ENCODE measurements at places on chromosomes 12 and 14.

DNA sequence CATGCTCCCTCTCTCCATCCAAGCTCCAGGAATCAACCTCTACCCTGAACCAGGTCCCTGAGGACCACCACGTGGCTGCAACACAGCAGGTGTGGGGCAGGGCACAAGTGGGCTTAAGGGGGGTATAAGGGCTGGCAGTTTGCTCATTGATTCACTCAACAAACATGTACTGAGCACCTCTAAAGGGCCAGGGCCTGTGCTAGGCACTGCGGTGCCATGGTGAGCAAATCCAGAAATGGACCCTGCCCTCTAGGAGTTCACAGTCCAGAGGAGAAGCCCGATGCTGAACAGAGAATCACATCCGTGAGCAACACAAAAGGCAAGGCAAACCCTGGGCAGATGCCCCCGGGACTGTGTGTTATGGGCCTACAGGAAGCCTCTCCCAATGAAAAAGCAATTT is 6.5 kb upstream of the AQP2 start:
- DNase-seq, result no peak

DNA sequence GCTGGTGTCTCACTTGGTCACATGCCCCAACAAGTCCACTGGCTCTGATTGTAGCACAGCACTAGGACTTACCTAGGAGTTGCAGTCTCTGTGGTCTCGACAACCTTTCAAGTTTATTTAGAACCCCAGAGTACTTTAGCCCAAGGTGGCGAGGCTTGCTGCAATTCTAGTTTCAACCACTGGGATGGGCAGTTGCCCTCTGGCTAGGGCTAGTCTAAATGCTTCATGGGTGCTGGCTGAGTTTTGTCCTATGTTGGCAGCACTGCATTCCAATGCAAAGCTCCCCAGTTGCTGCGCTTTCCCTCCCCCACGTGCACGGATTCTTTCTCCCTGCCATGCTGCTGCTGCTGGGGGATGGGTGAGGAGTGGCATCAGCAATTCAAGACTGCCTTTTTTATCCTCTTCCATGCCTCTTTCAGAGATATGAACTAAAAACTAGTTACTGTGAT is 207.9 kb downstream of the SYNE2 start:
- no peak for DNase-seq

GRCh38 chr12:32889011-32889760 is 7.4 kb downstream of the PKP2 start:
- DNase-seq, result no peak

DNA sequence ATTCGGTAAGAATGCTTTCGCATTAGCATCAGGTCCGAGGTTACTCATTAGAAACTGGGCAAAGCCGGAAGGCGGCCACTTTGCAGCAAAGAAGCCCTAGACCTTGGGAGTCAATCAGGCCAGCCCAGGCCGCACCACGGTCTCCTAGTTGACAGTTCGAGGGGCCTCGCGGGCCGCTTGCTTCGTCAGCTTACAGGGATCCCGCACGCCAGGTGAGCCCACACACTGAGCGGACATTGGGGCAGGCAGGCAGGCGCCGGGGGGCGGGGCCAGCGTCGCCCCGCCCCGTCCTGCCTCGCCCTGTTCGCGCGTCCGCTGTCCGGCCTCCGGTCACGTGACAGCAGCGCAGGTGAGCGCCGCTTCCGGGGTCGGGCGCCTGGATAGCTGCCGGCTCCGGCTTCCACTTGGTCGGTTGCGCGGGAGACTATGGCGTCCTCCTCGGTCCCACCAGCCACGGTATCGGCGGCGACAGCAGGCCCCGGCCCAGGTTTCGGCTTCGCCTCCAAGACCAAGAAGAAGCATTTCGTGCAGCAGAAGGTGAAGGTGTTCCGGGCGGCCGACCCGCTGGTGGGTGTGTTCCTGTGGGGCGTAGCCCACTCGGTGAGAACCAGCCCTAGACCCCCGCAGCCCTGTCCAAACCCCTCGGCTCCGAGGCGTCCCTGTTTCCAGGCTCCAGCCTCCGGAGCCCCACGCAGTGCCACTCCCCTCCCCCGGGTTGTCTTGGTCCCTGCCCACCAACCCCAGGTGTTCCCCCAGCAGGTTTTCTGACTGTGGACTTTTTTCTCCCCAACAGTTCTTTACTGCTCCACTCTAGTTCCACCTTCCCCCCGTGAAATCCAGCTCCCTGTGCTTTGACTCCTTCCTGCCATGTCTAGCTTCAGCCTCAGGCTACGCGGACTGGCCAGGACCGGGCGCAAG is at the start of gene PIP4K2C:
TSS of gene PIP4K2C (plus strand) at position 329 of the 918 bp plus-strand sequence. CDS start at position 427, 98 bp downstream.
- DNase-seq, result peak; percentile 50

DNA sequence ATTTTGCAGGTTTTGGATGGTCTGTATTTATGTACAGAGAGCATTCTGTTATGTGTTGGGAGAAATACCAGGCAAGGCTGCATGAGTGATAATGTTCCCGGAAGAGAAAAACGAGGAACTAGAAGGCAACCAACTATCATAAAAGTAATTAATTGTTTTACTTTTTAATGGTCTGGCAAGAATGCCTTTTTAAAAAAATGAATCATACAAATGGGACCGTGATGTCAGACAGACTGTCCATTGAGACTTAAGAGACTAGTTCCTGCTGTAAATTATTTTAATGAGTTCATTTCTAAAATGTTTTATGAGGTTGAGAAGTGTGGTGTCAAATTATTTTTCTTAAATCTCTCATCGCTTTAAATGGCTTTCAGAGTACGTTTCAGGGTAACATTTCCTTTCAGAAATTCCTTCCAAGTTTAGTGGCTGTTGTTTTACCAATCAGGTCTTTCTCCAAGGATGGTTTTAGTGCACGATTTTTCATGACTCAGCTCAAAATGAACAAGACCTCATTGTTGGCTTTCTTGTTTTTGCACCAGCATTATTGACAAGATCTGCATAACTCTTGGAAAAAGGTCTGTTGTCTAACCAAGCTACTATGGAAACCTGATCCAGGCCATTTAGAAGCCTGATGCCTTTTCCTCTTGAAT is 86.1 kb upstream of the ARHGAP5 start:
- no peak for DNase-seq

DNA sequence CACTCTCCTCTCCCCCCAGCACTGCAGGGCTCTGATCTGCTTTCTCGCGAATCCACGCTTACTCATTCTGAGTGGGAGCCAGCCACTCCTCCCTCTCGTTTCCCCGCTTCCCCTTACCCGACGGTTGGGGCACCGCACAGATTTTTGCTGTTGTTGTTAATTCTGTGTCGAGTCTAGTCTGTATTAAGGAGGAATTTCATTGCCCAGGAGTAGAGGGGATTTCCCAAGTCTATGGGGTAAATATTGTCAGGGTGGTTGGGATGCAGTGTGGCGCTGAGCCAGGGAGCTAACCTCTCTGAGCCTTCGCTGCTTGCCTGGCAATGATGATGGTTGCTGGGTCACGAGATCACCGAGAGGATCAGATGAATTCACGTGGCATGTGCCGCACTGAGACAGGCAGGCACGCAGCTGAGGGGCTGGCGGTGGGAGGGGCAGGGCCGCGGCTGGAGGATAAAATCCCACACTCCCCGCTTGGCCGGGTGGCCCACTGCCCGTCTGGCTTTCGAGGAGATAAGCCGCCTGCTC is 18.5 kb downstream of the NCOR2 start:
- peak; percentile 46 for DNase-seq

DNA sequence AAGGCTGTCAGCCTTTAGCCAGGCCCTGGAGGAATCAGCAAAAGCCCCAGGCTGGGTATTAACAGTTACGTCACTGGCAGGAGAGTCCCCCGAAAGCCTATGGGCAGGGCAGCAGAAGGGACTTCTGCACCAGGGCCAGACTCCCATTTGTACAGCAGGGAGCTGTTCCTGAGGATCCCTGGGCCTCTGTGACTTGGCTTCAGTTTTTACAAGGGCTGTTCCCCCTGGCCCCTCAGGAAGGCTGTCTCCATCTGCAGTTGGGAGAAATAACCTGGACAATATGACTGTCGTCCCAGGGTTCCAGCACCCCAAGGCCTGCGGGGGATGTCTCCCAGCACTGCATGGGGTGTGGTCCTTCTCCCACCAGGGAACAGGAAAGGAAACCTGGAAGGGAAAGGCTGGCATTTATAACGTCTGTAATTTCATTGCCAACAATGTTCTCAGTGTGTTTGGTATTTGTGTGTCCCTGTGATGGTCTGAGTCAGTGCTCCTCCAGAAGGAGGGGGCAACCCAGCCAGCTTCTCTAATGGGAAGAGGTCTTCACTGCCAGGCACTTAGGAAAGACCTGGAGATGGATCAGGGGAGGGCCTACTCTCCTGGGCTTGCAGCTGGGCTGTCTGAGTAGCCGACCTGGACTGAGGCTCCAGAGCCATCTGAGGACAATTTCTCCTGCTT is 42.4 kb downstream of the ERH start:
- DNase-seq, result no peak

DNA sequence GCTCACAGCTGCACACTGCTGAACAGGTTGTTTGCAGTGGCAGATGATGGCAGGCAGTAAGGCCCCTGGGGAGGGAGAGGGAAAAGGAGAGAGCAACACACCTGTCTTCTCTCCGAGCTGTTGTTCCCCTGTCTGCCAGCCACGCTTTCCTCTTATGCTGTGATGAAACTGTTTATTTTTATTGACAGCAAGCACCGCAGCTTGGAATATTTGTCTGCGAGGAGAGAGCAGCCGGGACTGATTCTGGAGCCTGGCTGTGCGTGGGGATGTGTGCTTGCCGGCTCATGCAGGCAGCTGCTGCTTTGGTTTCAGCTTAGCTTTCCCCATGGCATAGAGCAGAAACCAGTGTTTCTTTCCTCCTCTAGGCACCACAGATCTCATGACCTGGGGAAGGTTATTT is 58.7 kb upstream of the KCNA5 start:
- no peak for DNase-seq

DNA sequence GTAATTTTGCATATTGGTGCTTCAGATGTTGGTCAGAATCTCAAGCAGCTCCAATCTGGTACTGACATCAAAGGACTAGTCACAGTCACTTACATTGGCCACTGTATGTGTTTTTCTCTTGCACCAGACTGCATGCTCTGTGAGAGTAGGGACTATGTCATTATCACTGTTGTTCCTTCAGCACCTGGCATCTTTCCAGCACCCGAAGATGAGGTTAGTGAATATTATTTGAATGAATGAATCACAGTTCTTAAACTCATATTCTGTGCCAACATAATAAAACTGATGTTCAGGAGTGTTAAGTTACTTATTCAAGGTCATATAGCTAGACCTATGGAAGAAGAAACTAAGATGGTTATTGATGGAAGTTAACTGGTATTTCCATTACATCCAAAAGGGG is 204.5 kb upstream of the TBX3 start:
- DNase-seq, result no peak

DNA sequence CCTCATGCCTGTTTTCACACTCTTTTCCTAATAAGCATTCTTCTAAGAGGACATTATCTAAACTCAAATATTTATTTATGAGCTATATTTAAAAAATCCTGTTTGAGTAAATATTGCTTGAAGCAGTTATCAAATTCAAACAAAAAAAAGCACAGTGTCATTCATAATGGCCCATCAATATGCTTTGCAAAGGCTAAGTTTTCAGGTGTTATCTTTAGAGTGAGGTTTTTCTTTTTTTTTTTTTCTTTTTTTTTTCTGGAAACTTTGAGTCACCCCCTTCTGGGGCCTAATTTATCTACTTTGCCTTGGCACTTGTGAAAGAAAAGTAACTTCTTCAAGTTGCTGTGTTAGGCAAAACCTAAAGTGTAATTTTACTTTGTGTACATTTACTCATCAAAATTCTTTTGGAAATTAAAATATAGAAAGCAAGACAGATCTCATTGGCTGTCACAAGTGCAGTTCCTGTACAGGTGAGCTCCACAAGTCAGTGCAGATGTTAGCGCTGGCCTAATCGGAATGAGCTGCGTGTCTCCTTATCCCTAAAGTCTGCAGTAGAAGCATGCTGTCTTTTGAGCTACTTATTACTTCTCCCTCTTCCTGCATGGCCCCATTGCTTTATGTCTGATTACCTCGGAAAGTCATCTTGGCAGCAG is 53.3 kb downstream of the GLT1D1 start:
- DNase-seq, result no peak

- peak; percentile 43 for DNase-seq
Measured at GRCh38 chr12:39622306-39622705, 2.7 kb upstream of the ABCD2 start.

DNA sequence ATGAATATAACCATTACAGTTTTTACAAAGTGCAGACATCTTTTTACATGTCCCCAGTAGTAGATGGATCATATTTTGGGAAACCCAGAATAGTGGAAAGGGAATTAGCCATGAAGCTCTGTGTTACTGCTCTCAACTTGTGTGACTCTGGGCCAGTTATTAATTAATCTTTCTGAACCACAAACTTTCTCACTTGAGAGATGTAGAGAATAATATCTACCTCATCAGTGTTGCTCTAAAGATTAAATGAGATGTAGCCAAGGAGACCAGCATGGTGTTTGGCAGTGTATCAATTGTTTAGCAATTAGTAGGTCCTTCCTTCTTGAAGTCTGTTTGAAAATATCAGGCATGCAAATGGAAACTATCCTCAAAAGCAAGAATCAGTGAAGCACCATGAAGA is 169.2 kb downstream of the TMTC2 start:
- DNase-seq, result no peak

DNA sequence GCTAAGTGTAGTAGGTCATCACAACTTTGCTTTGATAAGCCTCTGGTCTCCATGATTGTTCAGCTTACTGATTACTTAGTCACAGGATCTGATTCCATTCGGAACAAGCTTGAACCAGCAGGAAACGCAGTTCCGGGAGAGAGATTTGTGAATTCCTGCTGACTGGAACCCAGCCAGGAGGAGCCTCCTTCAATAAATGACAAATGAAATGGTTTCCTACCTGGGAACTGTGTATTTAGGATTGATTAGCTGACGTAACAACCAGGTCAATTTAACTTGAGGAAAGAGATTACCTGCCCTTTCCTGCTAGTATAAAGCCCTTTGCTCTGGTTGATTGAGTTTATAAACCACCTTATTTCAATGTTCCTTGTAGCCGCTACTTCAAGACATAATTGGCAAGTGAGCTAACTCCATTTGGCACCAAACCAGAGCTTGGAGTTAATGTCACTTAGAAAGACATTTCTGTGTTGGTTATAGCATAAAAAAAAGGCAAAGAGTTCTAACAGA is 35.1 kb upstream of the KCNH3 start:
- DNase-seq, result no peak

GRCh38 chr12:44490181-44490580 is 385.9 kb downstream of the NELL2 start:
- DNase-seq, result no peak

GRCh38 chr12:132004946-132005345 is 55.2 kb downstream of the EP400 start:
- DNase-seq, result no peak

- peak; percentile 79 for DNase-seq
Measured at GRCh38 chr14:74905595-74906142, 17.4 kb downstream of the RPS6KL1 start.

- DNase-seq, result no peak
Measured at GRCh38 chr12:52523824-52524223, 3.6 kb upstream of the KRT5 start.

- DNase-seq, result no peak
Measured at GRCh38 chr14:69088586-69088985, 64.3 kb downstream of the DCAF5 start.

DNA sequence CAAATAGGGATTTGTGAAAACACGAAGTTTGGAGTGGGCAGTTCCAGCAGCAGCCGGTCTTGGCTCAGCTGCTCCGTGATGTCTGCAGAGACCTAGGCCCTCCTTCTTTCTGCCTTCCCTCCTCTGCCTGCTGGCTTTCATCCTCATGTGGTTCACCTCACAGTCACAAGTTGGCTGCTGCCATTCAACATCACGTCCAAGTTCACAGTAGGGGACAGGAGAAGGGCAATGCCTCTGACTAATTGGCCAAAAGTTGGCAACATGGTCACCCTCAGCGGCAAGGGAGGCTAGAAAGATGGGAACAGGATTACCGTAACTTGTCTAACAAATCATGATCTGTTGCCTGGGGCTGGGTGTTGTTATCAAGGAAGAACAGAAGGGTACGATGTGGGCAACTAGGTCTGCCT is 7.8 kb upstream of the CACNA2D4 start:
- DNase-seq, result no peak

- no peak for DNase-seq
Measured at GRCh38 chr12:109763201-109763841, 49.7 kb downstream of the FAM222A start.
